NCI-H510A treated with DMSO at 0.1 percent for 48 hours (cell line): ENCODE measurements at places on chromosomes 13 and 19.

DNA sequence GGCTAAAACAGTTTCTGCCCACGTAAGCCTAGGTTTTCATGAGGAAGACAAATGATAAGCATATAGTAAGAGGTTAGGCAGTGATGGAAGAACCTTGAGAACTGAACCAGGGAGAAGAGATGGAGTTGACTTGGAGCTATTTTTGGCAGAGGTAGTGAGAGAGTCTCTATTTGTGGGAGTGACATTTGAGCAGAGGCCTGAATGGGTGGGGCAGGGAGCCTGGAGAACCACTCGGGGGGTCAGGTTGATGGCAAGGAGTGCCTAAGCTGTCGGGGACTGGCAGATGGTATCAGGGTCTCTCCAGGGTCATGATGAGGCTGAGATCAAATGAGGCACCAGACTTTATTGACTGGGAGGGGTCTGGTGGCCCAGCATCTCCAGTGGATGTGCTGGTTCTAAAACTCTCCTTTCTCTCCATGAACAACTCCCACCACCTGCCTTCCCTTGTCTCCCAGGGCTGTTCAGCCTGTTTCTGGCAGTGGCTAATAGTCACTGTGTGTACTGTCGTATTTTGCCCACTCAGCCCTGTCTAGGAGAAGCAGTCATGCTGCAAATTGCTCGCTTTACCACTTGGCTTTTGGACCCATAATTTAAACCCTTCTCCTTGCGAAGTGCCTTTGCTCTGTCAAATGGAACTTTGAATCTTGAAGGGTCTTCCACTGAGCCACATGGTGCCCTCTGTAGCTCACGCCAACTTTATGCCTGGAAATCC, 3.6 kb downstream of the MAU2 start:
- no peak for DNase-seq

- DNase-seq = no peak
Measured at GRCh38 chr19:55638864-55639359, 1.9 kb upstream of the ZNF580 start.

- no peak for DNase-seq
Measured at GRCh38 chr13:31121379-31122140, 40.1 kb downstream of the HSPH1 start.

DNA sequence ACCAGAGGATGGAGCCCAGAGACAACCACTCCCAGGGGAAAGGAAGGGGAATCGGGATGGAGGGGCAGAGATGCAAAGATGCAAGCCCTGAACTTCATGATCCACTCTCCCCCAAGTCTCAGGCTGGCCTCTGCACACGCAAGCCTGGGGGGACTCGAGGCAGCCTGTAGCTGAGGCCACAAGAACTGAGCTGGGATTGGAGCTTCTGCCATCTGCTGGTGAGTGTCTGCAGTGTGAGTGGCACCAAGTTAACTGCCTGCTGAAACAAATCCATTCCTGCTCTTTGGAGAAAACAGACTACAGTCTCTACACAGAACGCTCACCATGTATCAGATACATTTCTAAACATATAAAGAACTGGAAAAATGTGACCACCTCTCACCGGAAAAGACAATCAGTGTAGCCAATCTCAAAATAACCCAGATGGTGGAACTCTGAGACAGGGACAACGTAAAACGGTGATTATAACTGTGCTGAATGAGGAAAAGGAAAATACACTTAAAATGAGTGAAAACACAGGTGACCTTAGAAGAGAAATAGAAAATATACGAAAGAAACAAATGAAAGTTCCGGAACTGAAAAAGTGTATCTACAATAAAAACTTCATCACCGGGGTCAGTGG, 62.1 kb downstream of the KLF2 start:
- DNase-seq = peak; percentile 17

- no peak for DNase-seq
Measured at GRCh38 chr19:10669246-10669645, 15.1 kb downstream of the ILF3 start.

- peak; percentile 12 for DNase-seq
Measured at GRCh38 chr13:27130979-27131623, 40.5 kb downstream of the USP12 start.

- DNase-seq = no peak
Measured at GRCh38 chr13:32362574-32362973, 47.3 kb downstream of the BRCA2 start.

GRCh38 chr19:12564016-12564664, 12.9 kb upstream of the ZNF564 start:
- DNase-seq = peak; percentile 92

- DNase-seq = no peak
Measured at GRCh38 chr13:112713517-112714253, 23.8 kb downstream of the ATP11A start.

DNA sequence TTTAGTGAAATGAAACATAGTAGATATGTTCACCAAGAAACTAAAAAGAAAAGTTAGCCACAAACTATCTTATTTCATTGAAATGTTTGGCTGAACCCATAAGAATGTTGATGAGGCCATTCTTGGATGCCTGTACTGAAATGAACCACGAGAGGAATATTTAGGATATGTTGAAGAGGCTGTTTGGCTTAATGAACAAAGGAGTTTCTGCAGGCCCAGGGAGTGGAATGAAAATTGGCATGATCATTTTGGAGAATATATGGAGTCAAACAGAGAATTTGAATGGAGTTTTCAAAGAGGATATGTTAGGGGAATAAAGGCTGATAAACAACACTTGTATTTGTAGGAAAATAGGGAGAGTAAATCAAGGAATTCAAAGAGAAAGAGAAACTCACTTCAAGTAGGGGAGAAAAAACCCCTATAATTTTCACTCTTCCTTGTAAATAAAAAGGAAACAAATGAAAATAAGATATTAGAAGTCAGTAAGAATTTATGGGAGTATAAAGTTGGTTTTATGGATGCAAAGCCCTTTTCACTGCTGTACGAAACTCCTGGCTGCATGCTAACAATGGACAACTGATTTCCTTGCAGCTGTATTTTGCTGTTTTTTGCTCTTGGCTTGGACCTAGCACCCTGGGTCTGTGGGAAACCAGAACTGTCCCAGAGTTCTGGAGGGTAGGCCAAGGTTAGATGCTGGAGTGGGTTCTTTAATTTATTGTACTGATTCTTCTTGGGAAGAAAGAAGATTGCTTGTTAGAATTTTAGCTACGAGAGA, 36.5 kb downstream of the KL start:
- DNase-seq = no peak
